ENCODE measurements at places on chromosomes 7 and 10.

- no peaks in the 10 kb centered on the region for H3K4me1 ChIP-seq
- H3K27ac ChIP-seq, result no peak overlapping the region
- H3K27me3 ChIP-seq, result no peaks in the 10 kb centered on the region
- no peaks in the 10 kb centered on the region for H3K36me3 ChIP-seq
These were observed 134.8 kb downstream of the INHBA start for GRCh38 chr7:41568135-41568534.

GRCh38 chr7:12090757-12091221, 120.3 kb upstream of the TMEM106B start:
- no peak overlapping the region for H3K4me3 ChIP-seq
- no peaks in the 10 kb centered on the region for H3K36me3 ChIP-seq
- H3K27ac ChIP-seq, result no peak overlapping the region
- H3K27me3 ChIP-seq, result peaks cover 3% of the 10 kb centered on the region

- DNase-seq, result no peak
- no peaks in the 10 kb centered on the region for H3K36me3 ChIP-seq
- H3K27me3 ChIP-seq, result no peaks in the 10 kb centered on the region
These were observed 38.1 kb downstream of the EXOC6 start for GRCh38 chr10:92886334-92886961.

- DNase-seq, result no peak
- no peak overlapping the region for H3K4me3 ChIP-seq
- H3K27ac ChIP-seq, result no peak overlapping the region
- H3K4me1 ChIP-seq, result no peaks in the 10 kb centered on the region
These were observed 55.2 kb upstream of the CDK13 start for GRCh38 chr7:39894904-39895303.

DNA sequence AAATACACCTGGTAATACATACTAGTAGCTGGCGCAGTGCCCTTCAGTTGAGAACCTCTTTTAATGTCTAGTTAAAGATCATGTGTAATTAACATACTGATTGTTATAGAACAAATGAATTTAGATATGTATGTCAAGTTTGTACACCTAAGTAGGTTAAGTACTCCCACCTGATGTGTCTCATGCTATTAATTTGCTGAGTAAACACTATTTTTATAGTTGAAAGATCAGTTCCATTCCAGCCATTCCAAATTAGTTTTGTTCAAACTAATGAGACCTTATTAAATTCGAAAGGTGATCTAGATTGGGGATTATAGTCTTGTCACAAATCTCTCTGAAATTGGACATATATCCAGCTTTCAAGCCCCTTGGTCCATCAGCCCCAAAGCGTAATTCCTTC, 710.0 kb downstream of the LRMDA start:
- no peaks in the 10 kb centered on the region for H3K36me3 ChIP-seq
- H3K4me1 ChIP-seq, result peaks cover 3% of the 10 kb centered on the region
- no peak overlapping the region for H3K4me3 ChIP-seq
- H3K27ac ChIP-seq, result no peak overlapping the region

GRCh38 chr7:26298472-26299058, 6.9 kb downstream of the SNX10 start:
- H3K4me3 ChIP-seq, result no peak overlapping the region
- no peak overlapping the region for H3K27ac ChIP-seq
- H3K27me3 ChIP-seq, result no peaks in the 10 kb centered on the region
- no peak for DNase-seq
- peaks cover 18% of the 10 kb centered on the region for H3K4me1 ChIP-seq

DNA sequence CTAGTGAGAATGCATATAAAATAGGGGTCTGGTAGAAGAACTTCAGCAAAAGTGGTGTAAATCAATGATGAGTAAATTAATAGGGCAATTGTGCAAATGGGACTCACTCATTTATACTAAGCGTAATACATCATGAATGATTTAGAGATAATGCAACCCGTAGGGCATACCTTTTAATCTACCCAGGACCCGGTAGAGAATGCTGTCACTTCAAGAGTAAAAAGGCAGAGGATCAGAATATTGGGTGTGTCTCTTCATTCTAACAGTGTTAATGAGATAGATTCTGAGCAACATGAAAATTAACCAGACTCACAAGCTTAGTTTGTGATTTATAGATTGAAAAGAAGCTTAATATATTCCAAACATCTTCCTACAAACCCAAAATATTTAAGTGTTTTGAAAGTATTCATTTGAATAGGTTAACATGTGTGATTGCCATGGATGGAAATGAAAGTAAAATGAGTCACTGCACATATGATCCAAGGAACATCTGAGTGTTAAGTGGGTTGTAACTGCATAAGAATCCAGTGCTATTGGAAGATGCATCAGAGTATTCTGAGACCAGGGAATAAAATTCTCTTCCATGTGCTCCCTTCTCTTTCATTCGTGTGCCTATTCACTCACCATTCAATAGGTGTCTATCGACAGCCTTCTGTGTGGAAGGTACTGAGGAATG, 690.6 kb downstream of the AUTS2 start:
- H3K4me1 ChIP-seq, result no peaks in the 10 kb centered on the region
- H3K27me3 ChIP-seq, result no peaks in the 10 kb centered on the region
- no peak for DNase-seq
- H3K36me3 ChIP-seq, result no peaks in the 10 kb centered on the region
- H3K27ac ChIP-seq, result no peak overlapping the region
- no peak overlapping the region for H3K4me3 ChIP-seq

GRCh38 chr7:72704894-72705293, 123.1 kb downstream of the TYW1B start:
- H3K4me1 ChIP-seq, result no peaks in the 10 kb centered on the region
- peaks cover 10% of the 10 kb centered on the region for H3K36me3 ChIP-seq
- no peak overlapping the region for H3K4me3 ChIP-seq

- no peaks in the 10 kb centered on the region for H3K36me3 ChIP-seq
- no peak for DNase-seq
- no peak overlapping the region for H3K27ac ChIP-seq
These were observed 162.2 kb upstream of the FAM3C start for GRCh38 chr7:121558288-121558687.

GRCh38 chr7:39221901-39222300, 244.2 kb downstream of the POU6F2 start:
- no peak overlapping the region for H3K27ac ChIP-seq
- H3K27me3 ChIP-seq, result no peaks in the 10 kb centered on the region
- no peaks in the 10 kb centered on the region for H3K4me1 ChIP-seq
- H3K36me3 ChIP-seq, result no peaks in the 10 kb centered on the region
- no peak for DNase-seq

GRCh38 chr7:74570533-74571156, 86.9 kb upstream of the GTF2I start:
- H3K4me3 ChIP-seq, result no peak overlapping the region
- no peak for DNase-seq
- H3K27ac ChIP-seq, result no peak overlapping the region
- H3K4me1 ChIP-seq, result peaks cover 14% of the 10 kb centered on the region
- H3K27me3 ChIP-seq, result peaks cover 28% of the 10 kb centered on the region

- H3K36me3 ChIP-seq, result no peaks in the 10 kb centered on the region
- peaks cover 95% of the 10 kb centered on the region for H3K27me3 ChIP-seq
- H3K4me3 ChIP-seq, result no peak overlapping the region
These were observed 4.2 kb downstream of the AFAP1L2 start for GRCh38 chr10:114400091-114400490.

GRCh38 chr10:7544203-7544602, 122.6 kb downstream of the ITIH5 start:
- no peak overlapping the region for H3K27ac ChIP-seq
- peaks cover 13% of the 10 kb centered on the region for H3K27me3 ChIP-seq
- no peak for DNase-seq
- no peak overlapping the region for H3K4me3 ChIP-seq
- H3K4me1 ChIP-seq, result peaks cover 4% of the 10 kb centered on the region

- DNase-seq, result no peak
- H3K36me3 ChIP-seq, result peaks cover 8% of the 10 kb centered on the region
- H3K27me3 ChIP-seq, result peaks cover 100% of the 10 kb centered on the region
These were observed 6.8 kb upstream of the GATA3 start for GRCh38 chr10:8047452-8048280.

GRCh38 chr7:87027900-87028299, 31.6 kb downstream of the ELAPOR2 start:
- no peak for DNase-seq
- H3K27ac ChIP-seq, result no peak overlapping the region
- H3K36me3 ChIP-seq, result no peaks in the 10 kb centered on the region
- H3K4me3 ChIP-seq, result no peak overlapping the region
- H3K4me1 ChIP-seq, result no peaks in the 10 kb centered on the region

GRCh38 chr7:71679480-71679879, 547.5 kb downstream of the GALNT17 start:
- no peaks in the 10 kb centered on the region for H3K36me3 ChIP-seq
- H3K4me1 ChIP-seq, result no peaks in the 10 kb centered on the region
- H3K27me3 ChIP-seq, result no peaks in the 10 kb centered on the region
- DNase-seq, result no peak

GRCh38 chr7:106620676-106621075, 40.3 kb downstream of the CCDC71L start:
- no peak for DNase-seq
- H3K4me3 ChIP-seq, result no peak overlapping the region
- H3K27me3 ChIP-seq, result peaks cover 5% of the 10 kb centered on the region
- no peak overlapping the region for H3K27ac ChIP-seq
- no peaks in the 10 kb centered on the region for H3K4me1 ChIP-seq

DNA sequence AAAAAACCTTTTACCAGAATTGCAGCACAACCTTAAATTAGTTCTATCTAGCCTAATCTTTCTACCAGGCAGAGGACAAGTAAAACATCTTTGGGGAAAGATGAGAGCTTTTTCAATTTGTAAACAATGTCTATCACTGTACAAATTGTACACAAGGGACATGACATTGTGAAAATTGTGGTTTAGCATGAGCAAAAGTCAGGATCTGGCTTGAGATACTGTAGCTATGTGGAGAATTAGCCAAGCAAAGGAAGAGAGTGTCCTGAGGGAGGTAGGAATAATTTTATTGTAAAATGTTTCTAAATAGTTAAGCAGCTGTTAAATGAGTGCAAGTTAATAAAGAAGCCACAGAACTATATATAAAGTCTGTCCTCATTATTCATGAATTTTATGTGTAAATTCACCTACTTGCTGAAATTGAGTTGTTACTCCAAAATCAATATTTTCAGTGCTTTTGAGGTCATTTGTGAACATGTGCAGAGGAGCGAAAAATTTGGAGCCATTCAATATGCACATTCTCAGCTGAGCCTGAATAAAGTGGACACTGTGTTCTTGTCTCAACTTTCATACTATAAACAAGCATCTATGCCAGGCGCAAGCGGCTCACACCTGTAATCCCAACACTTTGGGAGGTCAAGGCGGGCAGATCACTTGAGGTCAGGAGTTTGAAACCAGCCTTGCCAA, 42.8 kb upstream of the POM121L12 start:
- no peaks in the 10 kb centered on the region for H3K4me1 ChIP-seq
- no peaks in the 10 kb centered on the region for H3K27me3 ChIP-seq
- H3K4me3 ChIP-seq, result no peak overlapping the region
- H3K36me3 ChIP-seq, result no peaks in the 10 kb centered on the region

DNA sequence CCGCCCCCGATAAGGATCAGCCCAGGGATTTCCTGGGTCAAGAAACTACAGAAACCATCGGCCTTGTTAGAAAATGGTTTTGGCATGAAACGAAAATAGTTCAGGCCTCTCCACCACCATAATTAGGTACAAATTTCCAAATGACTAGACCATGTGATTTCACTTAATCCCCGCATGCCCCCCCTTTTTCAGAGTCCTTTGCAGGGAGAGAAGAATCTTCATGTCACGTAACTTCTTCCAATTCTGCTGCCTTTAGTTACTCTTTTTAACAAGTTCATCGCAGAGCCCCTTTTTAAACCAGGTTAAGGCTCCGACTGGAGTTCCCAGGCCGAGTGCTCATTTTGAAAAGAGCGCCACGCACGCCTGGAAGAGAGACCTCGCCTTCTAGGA, 3.4 kb downstream of the PDGFA start:
- H3K27ac ChIP-seq, result no peak overlapping the region
- H3K4me1 ChIP-seq, result peaks cover 9% of the 10 kb centered on the region
- H3K27me3 ChIP-seq, result peaks cover 67% of the 10 kb centered on the region
